Epithelial cell of umbilical artery (primary cell): ENCODE measurements at places on chromosomes 4 and X. TPM values are rescaled to one million over a fixed set of nuclear protein-coding genes. Genes with fewer than 3 reads are reported as not detected.

Gene ARHGAP24
- total RNA-seq = 94.4 and 129 TPM in 2 replicates

Gene APLN
- 47.1 and 149 TPM in 2 replicates for total RNA-seq

Gene TIGD4
- total RNA-seq = 0.30 and 0.32 TPM in 2 replicates

Gene XAGE1A
- total RNA-seq = not detected in 2 replicates

Gene TRPC3
- not detected in 2 replicates for total RNA-seq
